Stimulated activated CD8-positive, alpha-beta memory T cell treated with anti-CD3 and anti-CD28 coated beads, Interleukin-4, amount 100 ng/mL, for 48 hours (primary cell): ENCODE measurements at places on chromosomes 12 and 14.

DNA sequence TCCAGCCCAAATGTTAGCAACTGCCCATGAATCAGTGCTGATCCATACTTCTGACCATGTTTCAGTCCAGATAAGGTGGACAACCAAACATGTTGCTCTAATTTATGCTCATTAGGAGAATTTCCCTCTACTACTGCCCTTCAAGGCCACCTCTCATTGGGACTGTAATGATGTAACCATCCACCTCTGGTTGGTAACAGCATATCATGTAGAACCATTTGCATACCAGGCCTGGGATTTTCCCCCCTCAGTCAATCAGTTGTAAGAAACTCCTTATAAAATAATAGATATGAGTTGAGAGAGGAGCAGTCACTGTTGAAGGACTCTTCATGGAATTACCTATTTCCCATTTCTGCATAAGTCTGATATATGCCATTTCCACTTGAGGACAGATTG lies 17.8 kb upstream of the YAF2 start:
- no peak for DNase-seq

DNA sequence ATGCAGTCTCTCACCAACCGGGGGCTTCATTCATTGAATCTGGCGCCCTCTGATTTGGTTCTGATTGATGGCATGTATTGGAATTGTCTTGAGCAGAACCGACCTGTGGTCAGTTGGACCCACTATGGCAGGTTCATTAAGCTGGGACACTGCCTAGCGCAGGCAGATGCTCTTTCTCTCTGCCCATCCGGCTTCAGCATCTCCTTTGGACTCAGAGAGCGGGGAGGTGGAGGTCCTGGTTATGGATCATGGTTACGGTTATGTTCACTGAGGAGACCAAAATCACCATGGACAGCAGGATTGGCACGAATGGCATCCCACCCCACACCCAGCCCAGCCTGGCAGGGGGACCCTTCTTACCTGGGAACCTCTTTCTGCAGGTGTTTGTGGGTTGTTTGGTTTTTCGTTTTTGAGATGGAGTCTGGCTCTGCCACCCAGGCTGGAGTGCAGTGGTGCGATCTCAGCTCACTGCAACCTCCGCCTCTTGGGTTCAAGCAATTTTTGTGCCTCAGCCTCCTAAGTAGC lies 16.4 kb upstream of the BCL7A start:
- no peak for DNase-seq

GRCh38 chr12:24750263-24750662 lies 198.6 kb downstream of the BCAT1 start:
- DNase-seq = no peak

GRCh38 chr12:52380271-52380694 lies 5.2 kb downstream of the KRT84 start:
- peak; percentile 51 for DNase-seq

DNA sequence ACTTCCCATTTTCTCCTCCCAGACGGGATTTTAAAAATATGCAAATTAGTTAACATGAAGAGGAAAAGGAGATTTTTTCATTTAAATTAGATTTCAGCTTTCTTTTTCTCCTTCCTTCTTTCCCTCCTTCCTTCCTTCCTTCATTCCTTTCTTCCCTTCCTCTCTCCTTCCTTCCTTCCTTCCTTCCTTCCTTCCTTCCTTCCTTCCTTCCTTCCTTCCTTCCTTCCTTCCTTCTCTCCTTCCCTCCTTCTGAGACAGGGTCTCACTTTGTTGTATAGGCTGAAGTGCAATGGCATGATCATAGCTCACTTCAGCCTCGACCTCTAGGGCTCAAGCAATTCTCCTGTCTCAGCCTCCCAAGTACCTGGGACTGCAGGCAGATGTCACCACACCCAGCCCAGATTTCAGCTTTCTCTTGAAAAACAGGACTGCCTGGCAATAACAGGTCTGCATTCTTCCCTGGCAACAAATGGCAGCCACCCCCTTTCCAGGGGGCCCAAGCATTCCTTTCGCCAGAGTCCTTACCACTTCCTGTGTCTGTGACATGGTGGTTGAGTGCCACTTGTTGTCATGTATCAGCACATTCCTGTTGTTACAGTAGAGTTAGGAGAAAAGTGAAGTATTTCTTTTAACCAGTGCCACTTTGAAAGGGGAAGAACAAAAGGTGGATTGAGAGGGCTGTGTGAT lies 119.1 kb downstream of the PTPN11 start:
- DNase-seq = no peak

- DNase-seq = no peak
Observed at GRCh38 chr12:82109243-82109642, 248.9 kb downstream of the CCDC59 start.

- DNase-seq = no peak
Observed at GRCh38 chr14:83208341-83208740, 1674.7 kb upstream of the SEL1L start.

GRCh38 chr14:57578801-57579200 lies 85.1 kb upstream of the CCDC198 start:
- DNase-seq = no peak

DNA sequence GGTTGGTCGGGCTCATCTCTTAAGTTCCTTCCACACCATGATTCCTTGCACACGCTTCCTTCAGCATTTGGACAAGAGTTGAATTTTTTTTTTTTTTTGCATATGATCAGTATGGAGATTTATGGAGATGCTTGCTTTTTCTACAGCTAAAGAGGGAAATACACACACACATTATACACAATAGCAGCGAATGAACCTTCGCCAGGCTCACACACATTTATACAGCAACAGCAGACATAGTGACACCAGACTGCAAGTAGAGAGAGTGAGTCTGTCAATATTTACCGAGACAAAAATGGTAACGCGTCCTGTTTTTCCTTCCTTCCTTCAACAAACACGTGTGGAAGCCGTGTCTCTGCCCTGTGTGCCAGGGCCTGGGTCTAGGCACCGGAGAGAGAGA lies 897.9 kb downstream of the BCL11B start:
- DNase-seq = no peak
